ENCODE measurements at places on chromosomes 13 and 19. TPM values are rescaled to one million over a fixed set of nuclear protein-coding genes. Genes with fewer than 3 reads are reported as not detected.
A peak's percentile ranks its signal among the peaks of the same experiment; 100 is the strongest.

DNA sequence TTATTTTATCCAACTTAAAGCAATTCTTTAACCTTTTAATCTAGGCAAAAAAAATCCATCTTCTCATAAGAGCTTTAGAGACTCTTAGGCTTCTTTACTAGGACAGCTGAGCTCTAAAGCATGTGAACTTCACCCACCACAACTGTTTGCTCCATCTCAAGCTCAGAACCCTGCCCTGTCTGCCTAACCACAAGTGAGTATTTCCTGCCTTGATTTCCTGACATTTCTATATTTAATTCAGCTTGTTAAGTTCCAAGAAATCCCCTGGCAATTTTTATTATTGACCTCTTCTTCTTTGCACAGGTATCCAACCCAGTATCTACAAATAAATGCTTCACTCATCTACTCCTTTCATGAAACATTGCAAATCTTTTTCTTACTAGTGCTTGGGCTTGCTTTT is 21.1 kb upstream of the CEACAM21 start:
- H3K4me1 ChIP-seq = no peaks in the 10 kb centered on the region
- no peak overlapping the region for H3K27ac ChIP-seq
- H3K36me3 ChIP-seq = no peaks in the 10 kb centered on the region
- H3K27me3 ChIP-seq = no peaks in the 10 kb centered on the region

DNA sequence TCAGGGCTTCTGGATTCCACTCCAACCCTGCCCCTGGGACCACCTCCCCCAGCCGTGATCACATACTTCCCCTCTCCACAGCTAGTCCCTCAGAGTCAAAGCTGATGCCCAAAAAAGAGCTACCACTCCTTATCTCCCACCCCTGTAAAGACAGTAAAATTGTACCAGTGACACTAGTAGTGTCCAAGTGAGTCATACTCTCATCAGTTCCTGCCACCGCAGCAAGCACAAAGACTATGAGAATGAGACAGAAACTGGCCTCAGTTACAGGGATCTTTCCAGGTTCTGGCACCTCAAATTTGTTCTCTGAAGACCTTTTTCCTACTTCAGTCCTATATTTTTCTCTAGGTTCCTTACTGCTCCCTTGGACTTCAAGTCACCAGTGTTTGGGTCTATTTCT is 144.2 kb downstream of the SPRY2 start:
- H3K27me3 ChIP-seq = no peaks in the 10 kb centered on the region
- no peak overlapping the region for H3K27ac ChIP-seq
- H3K36me3 ChIP-seq = no peaks in the 10 kb centered on the region

DNA sequence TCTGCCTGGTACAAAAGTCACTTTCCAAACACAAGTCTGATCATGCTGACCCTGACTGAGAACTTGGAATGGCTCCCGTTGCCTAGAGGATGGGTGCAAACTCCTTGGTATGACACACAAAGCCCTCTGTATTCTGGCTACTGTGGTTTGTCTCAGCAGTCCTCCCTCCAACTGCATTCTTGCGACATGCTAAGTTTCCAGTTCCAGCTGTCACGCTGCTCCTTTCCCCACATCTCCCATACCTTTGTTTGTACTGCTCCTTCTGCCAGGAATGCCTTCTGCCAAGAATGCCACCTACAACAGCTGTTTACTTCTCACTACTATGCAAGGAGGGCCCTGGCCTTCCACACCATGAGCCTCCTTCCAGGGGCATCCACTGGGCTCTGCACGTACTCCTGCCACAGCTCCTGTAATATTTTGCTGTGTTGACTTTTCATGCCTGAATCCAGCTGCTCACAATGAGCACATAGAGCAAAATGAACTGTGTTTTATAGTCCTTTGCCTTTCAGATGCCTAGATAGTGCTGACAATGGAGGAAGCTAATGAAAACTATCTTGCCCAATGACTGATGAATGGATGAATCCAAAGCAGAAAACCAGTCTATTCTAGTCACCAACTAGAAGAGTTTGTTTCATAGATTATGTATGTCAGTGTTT is 543.7 kb downstream of the EFNB2 start:
- no peaks in the 10 kb centered on the region for H3K27me3 ChIP-seq
- H3K4me1 ChIP-seq = no peaks in the 10 kb centered on the region
- no peak overlapping the region for H3K27ac ChIP-seq
- no peaks in the 10 kb centered on the region for H3K36me3 ChIP-seq

- no peak overlapping the region for H3K27ac ChIP-seq
- H3K36me3 ChIP-seq = no peaks in the 10 kb centered on the region
Measured at GRCh38 chr13:32016631-32017030, 14.9 kb upstream of the FRY start.

GRCh38 chr19:43731846-43732245 is 16.0 kb downstream of the IRGC start:
- no peak overlapping the region for H3K27ac ChIP-seq
- DNase-seq = no peak
- H3K36me3 ChIP-seq = no peaks in the 10 kb centered on the region
- no peak overlapping the region for H3K4me3 ChIP-seq
- no peaks in the 10 kb centered on the region for H3K27me3 ChIP-seq
- H3K4me1 ChIP-seq = no peaks in the 10 kb centered on the region

DNA sequence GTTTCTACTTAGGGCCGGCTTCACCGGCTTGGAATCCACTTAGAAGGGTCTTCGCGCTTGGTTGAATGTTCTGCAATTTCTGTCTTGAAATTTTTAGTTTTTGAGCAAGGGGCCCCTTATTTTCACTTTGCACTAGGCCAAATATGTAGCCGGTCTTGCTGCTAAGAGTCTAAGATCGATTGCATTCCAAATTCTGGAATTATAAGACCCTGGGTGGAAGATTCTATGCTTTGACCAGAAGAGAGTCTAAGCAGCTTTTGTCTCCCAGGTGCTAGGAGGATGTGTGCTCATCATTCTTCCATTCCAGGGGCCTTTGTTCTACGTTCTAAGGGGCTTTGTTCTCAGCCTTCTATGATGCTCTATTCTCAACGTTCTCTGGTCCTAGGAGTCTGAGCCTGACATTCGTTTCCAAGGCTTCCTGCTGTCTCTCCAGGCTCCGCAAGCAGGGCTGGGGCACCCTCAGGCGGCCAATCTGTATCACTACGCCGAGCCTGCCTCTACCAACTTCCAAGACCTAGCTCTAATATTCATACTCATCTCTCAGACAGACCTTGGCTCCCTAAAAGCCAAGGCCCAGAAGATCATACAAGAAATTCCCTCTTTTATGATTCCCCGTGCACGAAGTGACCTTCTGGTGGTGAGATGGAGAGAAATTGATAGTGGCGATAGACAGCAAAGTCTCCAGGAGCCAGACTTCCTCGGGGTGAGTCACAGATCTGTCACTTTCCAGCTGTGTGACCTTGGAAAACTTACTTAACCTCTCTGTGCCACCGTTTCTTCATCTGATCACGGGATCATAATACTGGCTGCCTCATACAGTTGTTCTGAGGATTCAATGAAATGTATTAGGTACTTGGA is 982 bp upstream of the DACT3 start:
- no peaks in the 10 kb centered on the region for H3K27me3 ChIP-seq
- H3K4me3 ChIP-seq = peak overlapping the region; percentile 23
- peaks cover 4% of the 10 kb centered on the region for H3K4me1 ChIP-seq
- no peaks in the 10 kb centered on the region for H3K36me3 ChIP-seq
- DNase-seq = peak; percentile 83

GRCh38 chr13:27022571-27023311 is 148.9 kb downstream of the USP12 start:
- H3K4me3 ChIP-seq = no peak overlapping the region
- H3K36me3 ChIP-seq = no peaks in the 10 kb centered on the region
- H3K27me3 ChIP-seq = no peaks in the 10 kb centered on the region
- peaks cover 3% of the 10 kb centered on the region for H3K4me1 ChIP-seq

DNA sequence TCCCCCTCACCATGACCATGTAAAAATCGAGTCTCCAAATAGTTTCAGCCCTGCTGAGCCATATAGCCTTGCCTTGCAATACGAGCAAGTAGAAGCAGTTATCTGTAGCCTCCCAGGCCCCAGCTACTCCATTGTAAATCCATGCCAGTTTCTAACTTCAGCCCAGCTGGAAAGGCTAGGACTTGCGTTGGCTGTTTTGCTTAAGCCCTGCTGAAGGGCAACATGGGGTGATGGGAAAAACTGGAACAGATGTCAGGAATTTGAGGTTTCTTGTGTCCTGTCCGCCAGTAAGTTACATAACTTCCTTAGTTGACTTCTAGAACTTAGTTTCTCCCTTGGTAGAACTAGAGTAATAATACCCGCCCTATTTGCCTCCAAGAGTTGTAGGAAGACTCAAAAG is 216.0 kb upstream of the SERP2 start:
- H3K36me3 ChIP-seq = no peaks in the 10 kb centered on the region
- peaks cover 6% of the 10 kb centered on the region for H3K4me1 ChIP-seq
- DNase-seq = no peak
- no peaks in the 10 kb centered on the region for H3K27me3 ChIP-seq

GRCh38 chr19:4352701-4353121 is 9.3 kb downstream of the MPND start:
- no peaks in the 10 kb centered on the region for H3K4me1 ChIP-seq
- H3K36me3 ChIP-seq = no peaks in the 10 kb centered on the region
- H3K27ac ChIP-seq = no peak overlapping the region
- H3K4me3 ChIP-seq = no peak overlapping the region

DNA sequence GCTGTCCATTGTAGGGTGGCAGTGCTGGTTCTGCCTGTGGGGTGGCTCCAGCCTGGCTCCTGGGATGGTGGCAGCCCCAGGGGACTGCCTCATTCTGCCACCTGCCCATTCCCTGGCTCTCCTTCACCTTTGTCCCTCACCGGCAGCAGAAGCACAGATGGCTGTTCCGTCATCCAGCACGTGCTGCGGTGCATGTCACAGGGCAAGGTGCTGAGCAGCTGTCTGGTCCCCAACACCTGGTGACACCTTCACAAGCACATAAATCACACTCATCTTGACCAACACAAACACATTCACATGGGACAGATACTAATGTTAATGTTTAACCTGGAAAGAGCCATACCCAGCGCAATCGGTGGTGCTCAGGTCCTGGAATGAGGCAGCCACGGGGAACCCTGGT is 126.8 kb downstream of the UQCRFS1 start:
- no peak for DNase-seq
- no peak overlapping the region for H3K4me3 ChIP-seq
- no peaks in the 10 kb centered on the region for H3K4me1 ChIP-seq

- H3K4me3 ChIP-seq = peak overlapping the region; percentile 35
- no peaks in the 10 kb centered on the region for H3K4me1 ChIP-seq
- no peaks in the 10 kb centered on the region for H3K27me3 ChIP-seq
- no peaks in the 10 kb centered on the region for H3K36me3 ChIP-seq
- DNase-seq = no peak
Measured at GRCh38 chr13:48411841-48412531, 927 bp downstream of the LPAR6 start.

GRCh38 chr19:12802267-12803106 is 618 bp downstream of the THSD8 start:
- H3K4me3 ChIP-seq = peak overlapping the region; percentile 67
- DNase-seq = no peak
- H3K4me1 ChIP-seq = peaks cover 8% of the 10 kb centered on the region
- no peaks in the 10 kb centered on the region for H3K27me3 ChIP-seq

The BEST2 gene
- 0.91 TPM for total RNA-seq

The RNF113B gene
- 11.2 TPM for total RNA-seq

The ANKLE1 gene
- 1.2 TPM for total RNA-seq

The PSG1 gene
- not detected for total RNA-seq

The CFAP97D2 gene
- total RNA-seq = 0.62 TPM

The TMEM86B gene
- total RNA-seq = 1.5 TPM

The PRTN3 gene
- not detected for total RNA-seq

The TSKS gene
- not detected for total RNA-seq
